ENCODE measurements at places on chromosomes 2 and 18. TPM values are rescaled to one million over a fixed set of nuclear protein-coding genes. Genes with fewer than 3 reads are reported as not detected.

- DNase-seq = no peak
Observed at GRCh38 chr2:8394131-8394530, 287.7 kb upstream of the ID2 start.

DNA sequence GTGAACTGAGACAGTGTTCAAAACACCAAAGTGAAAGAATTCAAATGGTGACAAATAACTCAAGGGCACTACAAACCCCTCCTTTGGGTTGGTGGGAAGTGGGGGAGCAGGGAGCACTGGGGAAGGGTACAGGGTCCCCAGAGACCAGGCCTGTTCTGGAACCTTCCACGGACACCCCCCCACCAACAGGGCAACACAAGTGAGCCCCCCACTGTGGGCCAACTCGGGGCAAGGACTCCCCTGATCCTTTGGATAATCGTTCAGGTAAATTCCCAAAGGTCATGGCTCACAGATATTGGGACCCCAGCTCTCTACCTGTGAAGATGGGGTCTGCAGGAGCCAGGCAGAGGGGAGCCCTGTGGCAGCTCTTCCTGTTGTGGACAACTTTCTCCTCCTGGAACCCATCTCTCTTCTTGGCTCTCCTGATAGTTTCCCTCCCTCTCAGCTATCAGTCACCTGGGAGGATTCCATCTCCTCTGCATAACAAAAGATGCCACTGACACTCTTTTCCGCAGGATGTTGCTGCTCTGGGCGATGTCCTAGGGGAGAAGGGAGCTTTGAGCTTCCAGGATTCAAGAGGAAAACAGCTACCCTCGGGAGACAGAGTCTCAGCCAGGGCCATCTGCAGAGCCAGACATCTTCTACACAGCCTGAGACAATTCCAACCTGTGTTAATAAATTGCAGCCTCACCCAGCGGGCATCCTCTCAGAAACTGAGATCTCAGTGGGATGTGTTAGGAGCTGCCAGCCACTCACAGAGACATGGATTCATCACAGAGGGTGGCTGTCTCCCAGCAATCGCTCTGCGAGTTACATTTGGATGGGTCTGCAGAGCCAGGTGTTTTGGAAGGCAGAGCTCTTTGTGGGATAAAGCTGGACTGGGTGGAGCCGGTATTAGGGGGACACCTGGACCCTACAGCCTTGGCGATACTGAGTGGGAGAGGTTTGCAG is 35.4 kb downstream of the MBP start:
- no peak for DNase-seq

Gene REG3G
- polyA plus RNA-seq = not detected

Gene ERLEC1
- polyA plus RNA-seq = 76.0 TPM

Gene AMER3
- 0.07 TPM for polyA plus RNA-seq
